ENCODE measurements at places on chromosomes 3 and 15.
A peak's percentile ranks its signal among the peaks of the same experiment; 100 is the strongest.

DNA sequence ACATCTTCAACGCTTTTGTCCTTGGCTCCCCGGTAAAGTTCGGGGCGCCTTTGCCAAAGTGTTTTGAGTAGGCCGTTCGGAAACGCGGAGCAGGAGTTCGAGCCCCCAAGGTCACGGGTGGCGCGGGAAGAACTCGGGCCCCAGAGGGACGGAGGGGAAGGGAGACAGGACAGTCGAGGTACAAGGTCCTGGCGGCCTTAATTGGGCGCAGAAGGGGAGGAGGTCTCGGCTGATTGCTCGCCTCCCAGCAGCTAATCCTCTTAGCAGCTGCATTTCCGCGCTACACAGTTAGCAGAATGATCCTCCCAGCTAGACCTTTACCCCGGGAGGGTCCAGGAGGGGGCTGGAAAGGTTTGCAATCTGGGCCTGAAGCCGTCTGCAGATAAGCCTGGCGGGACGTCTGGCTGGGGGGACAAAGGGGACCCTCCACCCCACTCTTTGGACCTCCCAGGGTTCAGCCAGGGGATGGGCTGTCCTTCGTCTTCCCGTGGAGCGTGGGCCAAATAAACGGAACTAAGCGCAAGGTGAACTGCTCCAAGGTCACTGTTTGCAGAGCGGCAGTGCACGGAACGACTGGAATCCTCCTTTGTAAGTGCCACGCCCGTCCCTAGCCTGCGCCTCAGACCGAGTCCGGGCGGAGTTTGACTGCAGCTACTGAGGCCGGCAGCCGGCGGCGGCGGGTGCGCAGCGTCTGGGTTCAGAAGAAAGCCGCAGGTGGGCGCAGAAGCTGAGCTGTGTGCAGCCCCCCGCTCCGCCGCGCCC, 7.2 kb downstream of the EOMES start:
- DNase-seq = no peak

- no peak for DNase-seq
Observed at GRCh38 chr3:25686766-25687165, 22.1 kb upstream of the TOP2B start.

DNA sequence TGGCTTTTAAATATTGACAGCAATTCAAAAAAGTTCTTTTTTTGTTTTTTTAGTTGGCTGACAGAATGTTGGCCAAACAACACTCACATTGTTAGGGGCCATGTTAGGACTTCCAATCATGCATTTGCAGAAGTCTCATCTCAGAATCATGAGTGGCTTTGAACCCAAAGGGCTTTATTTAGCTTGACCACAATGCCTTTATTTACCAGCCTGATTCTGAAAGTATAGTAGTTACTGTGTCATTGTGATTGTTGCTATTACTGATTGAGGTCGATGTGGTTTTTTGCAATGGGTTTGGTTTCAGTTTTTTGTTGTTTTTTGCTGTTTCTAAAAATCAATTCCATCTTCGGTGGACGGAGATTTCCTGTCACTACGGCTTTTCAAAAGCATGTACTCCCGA, 7.2 kb downstream of the GLDN start:
- peak; percentile 91 for DNase-seq

- no peak for DNase-seq
Observed at GRCh38 chr3:168883145-168883544, 780.4 kb downstream of the MECOM start.

- DNase-seq = no peak
Observed at GRCh38 chr3:98500019-98500418, 2.5 kb downstream of the OR5K2 start.

DNA sequence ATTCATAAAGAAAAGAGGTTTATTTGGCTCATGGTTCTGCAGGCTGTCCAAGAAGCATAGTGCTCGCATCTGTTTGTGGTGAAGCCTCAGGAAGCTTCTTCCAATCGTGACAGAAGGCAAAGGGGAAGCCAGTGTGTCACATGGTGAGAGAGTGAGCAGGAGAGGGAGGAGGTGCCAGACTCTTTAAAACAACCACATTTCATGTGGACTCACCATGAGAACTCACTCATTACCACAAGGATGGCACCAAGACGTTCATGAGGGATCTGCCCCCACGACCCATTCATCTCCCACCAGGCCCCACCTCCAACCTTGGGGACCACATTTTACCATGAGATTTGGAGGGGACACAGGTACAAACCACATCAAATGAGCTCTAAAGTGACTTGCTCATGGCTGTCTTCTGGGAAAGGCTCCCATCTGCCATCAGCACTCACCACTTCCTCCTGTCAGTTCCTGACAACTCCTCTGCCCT, 327.3 kb upstream of the TLE3 start:
- DNase-seq = no peak

DNA sequence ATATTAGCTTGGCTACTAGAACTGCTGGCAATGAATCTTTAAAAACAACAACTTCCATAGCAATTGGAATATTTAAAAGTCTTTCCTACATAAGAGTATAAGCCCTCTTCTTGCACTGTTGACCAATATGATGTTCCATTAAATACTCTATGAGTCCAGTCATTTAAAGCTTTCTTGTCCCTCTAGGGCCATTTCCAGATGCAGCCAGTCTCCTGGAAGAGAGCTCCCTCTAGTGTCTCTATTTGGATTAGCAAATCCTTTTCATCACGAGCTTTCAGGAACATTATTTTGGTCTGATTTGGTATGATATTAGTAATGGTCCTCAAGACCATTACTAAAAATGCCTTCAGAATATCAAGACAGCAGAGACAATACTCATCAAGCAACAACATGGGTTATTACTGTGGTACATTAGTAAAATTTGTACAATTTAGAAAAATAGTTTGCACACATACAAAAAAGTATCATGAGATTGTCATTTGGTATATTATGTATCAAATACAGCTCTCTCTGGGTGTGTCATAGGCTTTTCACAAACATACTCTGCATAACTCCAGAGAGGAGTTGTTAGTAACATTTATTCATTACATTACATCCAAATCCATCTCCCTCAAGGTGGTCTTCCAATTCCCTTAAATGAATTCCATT, 101.3 kb downstream of the DPH6 start:
- peak; percentile 27 for DNase-seq

GRCh38 chr15:58773024-58773423, 1.9 kb downstream of the MINDY2 start:
- no peak for DNase-seq

DNA sequence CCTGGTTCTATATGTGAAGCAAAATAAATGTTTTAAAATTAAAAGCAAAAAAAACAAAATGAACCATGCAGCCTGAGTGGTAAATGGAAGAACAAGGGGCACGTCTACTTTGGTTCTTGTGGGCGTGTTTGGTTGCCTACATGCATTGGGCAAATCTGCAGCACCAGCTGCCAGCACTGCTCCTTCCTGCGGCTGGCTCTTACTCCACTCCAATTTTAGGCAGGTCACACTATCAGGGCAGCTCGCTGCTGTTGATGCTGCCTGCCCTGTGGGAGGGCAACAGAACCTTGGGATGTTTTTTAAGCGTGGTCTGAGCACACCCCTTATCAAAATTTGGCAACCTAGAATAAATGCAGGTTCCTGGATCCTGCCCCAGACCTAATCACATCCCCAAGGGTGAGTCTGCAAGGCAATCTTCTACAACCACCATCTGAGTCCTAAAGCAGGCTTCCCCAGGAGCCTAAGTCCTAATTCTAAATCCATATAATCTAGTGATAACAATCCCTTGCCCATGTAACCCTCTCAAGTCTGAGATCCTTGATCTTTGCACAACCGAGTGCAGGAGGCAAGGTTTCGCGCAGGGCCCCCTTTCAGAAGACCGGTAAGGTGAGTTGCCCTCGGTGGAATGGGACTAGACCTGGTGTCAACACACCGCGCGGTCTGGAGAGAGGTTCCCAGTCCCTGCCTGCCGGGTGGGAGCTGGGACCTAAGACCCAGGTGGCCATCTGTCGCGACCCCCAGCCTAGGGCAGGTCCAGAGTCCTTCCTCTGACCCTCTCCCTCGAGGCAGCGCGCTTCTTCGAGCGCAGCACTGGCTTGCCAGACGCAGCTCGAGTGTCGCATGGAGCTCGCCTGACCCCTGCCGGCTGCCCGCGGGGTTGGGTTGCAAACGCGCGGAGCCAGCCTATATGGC, 15.9 kb downstream of the IVD start:
- peak; percentile 66 for DNase-seq

DNA sequence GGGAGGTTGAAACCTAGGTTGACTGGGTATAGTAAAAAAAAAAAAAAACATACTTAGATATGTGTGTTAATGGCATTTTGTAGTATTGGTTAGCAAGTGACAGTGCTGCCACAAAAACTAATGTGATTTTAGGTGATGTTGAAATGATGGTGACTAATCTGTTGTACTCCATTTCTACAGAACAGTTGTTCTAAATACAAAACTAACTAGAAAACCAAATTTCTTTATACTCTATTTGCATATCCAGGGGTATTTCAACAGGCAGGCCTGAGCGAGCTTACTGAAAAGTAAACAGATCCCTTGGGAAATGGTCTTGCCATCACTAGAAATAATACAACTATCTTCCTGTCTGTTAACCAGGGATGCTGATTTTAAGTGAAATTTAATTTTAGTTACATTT, 20.5 kb downstream of the TSC22D2 start:
- DNase-seq = no peak

DNA sequence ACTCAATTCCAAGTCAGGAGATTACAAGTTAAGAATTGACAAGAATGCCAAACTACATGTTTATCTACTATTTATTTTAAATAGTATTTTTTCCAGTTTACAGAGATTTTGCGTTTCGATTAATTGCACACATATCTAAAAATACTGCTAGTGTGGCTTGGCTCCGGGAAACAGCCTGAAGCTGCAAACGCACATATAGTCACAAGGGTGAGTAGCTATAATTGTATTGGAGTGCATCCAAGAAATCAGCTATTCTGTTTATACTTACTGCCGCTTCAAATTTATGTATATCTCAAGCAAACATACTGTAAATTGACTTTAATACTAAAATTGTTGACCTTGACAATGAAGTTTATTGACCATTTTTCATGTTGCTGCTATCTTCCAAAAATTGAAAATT, 77.0 kb upstream of the PLSCR5 start:
- no peak for DNase-seq

DNA sequence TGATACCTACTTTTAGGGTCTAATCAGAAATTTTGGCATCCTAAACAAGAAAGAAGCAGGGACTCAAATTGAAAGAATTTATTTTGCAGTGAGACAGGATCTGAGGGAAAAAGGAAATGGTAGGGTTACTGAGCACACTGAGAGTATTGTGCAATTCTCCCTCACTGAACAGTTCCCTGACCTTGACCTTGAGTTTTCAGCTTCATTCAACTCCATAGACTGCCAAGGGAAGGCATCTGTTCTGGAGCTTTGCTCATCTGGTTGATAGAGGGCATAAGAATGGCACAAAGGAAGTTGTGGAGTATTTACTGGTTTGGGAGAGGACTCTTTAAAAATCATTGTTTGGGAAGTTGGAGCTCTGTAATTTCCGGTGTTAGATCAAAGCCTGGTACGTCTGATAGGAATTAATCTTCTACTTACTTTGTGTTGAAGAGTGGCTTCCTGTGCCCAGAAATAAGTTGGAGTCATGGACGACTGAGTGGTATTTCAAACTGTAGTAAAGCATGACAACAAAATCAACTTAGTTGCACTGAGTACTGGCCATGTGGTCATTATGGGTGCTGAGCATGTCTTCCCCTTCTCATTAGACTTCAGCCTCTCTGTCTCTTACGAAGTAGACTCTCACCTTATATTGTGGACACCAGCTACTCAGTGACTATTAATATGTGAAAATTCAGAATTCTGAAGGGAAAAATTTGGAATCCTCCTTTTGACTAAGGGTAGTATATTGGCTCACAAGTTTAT, 40.8 kb downstream of the CLDN1 start:
- DNase-seq = no peak

DNA sequence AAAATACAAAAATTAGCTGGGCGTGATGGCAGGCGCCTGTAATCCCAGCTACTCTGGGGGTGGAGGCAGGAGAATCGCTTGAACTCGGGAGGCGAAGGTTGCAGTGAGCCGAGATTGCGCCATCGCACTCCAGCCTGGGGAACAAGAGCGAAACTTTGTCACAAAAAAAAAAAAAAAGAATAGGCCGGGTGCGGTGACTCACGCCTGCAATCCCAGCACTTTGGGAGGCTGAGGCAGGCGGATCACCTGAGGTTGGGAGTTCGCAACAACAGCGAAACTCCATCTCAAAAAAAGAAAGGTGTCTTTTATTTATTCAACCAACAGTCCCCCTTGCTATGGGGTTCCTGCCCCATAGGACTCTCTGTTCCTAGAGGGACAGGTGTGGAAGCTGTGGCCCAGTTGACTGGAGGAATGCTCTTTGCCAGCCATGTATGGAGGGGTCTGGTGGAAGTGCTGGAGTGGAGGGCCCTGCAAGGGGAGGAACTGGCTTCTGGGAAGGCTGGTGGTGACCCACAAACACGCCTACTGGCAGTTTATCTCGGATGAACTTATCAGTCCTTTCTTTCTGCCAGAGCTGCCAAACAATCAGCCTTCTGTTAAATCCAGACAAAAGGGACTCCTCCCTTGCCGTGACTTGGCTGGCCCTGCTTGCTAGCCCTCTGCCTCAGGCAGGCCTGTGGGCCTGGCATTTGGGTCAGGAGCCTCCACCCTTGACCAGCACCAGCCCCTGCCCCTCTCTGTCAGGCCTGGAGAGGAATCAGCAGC, 4.6 kb upstream of the DAG1 start:
- DNase-seq = no peak

GRCh38 chr3:46496746-46497555, 825 bp upstream of the RTP3 start:
- peak; percentile 47 for DNase-seq

GRCh38 chr15:76431971-76432370, 95.4 kb downstream of the ISL2 start:
- DNase-seq = no peak

DNA sequence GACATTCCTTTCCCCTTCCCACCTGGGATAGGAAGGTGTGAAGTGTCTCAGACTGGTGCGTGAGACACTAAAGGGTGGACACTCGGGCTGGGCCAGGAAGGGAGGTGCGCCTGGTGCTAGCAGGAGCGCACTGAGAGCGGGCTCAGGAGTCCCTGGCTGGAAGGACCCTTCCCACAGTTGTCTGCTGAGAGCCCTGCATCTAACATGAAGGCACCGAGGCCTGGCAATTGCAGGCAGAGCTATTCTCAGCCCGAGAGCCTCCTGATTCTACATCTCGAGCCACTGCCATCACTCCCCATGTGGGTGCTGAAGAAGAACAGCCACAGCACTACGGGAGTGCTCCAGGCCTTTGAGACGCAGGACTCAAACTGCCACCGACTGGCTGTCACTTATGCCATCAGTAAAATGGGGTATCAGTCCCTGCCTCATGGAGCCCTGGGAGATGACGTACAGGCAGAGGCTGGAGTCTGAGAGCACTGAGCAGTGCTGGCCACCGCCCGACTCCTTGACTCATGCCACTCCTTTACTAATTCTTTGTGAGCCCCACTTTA, 159.4 kb downstream of the KLF13 start:
- DNase-seq = no peak
